ENCODE measurements at places on chromosomes 5 and 9.
A peak's percentile ranks its signal among the peaks of the same experiment; 100 is the strongest.

- no peak for DNase-seq
Measured at GRCh38 chr5:882253-883183, 10.1 kb downstream of the BRD9 start.

GRCh38 chr5:7827610-7828009 lies 23.3 kb downstream of the CFAP90 start:
- no peak for DNase-seq

DNA sequence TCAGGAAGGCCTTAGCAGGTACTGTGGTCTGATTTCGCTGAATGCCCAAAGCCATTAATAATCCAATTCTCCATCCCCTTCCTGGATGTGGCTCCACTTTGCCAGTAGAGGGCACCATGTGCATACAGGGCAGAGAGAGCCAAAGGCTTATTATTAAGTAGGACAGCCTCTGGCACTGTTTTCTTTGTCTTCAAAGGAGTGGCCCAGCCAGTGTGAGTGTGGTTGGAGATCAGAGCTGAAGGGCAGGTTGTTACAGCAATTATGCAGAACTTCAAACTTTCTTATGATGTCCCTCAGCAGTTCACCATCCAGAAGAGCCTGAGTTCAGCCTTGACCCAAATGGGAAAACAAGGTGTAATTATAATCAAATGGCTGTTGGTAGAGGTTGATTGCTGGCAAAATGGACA lies 38.6 kb upstream of the CEMIP2 start:
- peak; percentile 87 for DNase-seq

DNA sequence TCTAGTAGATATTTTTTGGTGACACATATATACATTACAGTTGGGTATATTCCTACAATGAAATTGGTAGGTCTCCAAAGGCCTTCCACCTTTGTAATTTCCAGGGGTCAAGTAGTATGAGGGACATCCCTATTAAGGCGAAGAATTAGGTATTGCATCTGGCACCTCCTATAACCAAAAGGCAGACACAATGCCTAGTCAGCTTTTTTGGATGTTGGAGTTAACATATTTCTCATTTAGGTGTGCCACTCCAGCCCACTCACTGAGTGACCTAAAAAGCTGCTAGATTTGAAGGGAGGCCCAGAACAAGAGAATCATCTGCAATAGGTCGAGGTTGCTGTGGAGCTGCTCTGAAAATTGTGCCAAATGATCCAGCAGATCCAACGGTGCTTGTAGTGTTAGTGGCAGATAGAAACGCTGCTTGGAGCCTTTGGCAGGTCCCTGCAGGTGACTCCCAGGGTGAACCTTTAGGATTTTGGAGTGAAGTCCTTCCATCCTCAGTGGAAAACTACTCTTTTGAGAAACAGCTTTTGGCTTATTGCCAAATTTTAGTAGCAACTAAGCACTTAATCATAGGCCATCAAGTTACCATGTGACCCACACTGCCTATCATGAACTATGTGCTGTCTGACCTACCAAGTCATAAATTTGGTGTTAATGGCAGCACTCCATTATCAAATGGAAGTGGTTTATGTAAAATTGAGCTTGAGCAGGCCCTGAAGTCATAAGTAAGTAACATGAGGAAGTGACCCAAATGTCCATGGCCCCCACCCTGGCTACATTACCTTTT lies 15.7 kb upstream of the FNIP1 start:
- no peak for DNase-seq

- no peak for DNase-seq
Measured at GRCh38 chr5:127416906-127417305, 100.5 kb upstream of the PRRC1 start.

DNA sequence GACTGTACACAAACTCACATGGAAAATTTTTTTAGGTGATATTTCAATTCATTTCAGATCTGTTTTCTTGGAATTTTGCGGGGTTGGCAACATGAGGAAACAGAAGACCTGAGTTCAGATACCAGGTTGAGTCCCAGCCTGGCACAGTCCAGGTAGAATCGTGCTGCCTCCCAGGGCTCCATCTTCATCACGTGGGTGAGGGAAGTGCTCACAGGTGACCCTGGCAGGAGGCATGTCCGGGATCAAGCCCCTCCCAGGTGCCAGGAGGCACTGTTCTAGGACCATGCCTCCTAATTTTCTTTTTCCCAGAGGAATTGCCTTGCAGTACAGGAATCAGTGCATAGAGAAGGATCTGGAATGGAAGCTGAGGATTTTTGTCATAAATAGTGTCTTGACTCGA lies 318.3 kb upstream of the IRX4 start:
- DNase-seq: no peak

- no peak for DNase-seq
Measured at GRCh38 chr5:10424124-10424731, 17.5 kb upstream of the ROPN1L start.

DNA sequence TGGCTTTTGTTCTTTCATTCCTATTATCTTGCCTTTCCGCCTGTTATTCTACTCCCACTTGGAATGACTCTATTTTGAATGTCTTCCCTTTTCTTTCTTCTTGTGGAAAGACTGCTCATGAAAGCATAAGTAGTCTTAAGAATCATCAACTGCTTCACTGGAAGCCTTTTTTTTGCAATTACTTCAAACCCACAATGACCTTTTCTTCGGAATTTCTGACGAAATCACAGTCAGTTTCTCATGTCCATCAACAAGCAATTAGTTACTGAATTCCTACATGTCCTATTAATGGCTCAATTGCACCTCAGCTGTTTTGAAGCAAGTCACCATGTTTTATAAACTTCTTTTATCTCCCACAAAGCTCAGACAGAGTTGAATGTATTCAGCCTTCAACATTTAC lies 196.2 kb downstream of the TARS1 start:
- no peak for DNase-seq

GRCh38 chr9:76510041-76510440 lies 51.1 kb downstream of the GCNT1 start:
- no peak for DNase-seq

GRCh38 chr5:1180096-1180495 lies 21.3 kb upstream of the SLC6A19 start:
- DNase-seq: no peak

DNA sequence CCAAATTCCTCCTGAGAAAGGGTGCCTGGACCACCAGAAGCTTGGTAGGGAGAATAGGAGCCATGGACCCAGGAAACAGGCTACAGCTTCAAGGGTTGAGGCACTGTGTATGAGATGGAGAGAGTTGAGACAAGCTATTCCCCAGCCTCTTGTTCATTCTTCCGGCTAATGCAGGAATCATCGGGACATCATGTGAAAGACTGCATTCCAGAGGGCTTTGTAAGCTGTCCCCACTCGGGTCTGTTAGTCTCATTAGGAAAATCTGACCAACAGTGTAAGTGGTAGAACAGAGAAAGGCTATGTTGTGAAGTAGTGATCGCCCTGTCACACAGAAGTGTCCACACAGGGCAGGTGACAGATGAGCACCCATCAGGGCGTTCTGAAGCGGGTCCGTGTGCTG lies 81.4 kb downstream of the GABBR2 start:
- DNase-seq: no peak

All from AML-193 (cell line).